Naive thymus-derived CD4-positive, alpha-beta T cell (primary cell): ENCODE measurements at places on chromosomes 7 and 10. TPM values are rescaled to one million over a fixed set of nuclear protein-coding genes. Genes with fewer than 3 reads are reported as not detected.

- no peak for DNase-seq
- no peaks in the 10 kb centered on the region for H3K27me3 ChIP-seq
- H3K4me3 ChIP-seq: no peak overlapping the region
- no peaks in the 10 kb centered on the region for H3K36me3 ChIP-seq
Measured at GRCh38 chr7:137313201-137313600, 30.3 kb downstream of the PTN start.

DNA sequence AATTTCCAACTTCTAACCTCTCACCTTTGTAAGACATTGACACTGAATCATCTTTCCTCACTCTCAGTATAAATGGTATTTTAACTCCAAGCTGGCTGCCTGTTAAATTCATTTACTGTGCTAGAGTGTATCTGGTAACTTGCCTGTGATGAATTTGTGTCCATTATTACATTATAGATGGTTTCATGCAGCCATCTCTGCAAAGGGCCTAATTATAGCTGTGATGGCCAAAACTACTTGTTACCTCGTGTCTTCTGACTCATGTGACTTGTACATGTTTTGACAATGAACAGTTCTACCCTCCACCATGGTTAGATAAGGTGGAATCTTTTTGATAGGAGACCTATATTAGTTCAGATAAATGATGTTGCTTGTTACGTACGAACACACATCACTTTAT, 392.0 kb downstream of the PAXIP1 start:
- H3K4me3 ChIP-seq: no peak overlapping the region
- DNase-seq: no peak
- no peaks in the 10 kb centered on the region for H3K36me3 ChIP-seq
- H3K4me1 ChIP-seq: no peaks in the 10 kb centered on the region
- no peaks in the 10 kb centered on the region for H3K27me3 ChIP-seq
- no peak overlapping the region for H3K27ac ChIP-seq

DNA sequence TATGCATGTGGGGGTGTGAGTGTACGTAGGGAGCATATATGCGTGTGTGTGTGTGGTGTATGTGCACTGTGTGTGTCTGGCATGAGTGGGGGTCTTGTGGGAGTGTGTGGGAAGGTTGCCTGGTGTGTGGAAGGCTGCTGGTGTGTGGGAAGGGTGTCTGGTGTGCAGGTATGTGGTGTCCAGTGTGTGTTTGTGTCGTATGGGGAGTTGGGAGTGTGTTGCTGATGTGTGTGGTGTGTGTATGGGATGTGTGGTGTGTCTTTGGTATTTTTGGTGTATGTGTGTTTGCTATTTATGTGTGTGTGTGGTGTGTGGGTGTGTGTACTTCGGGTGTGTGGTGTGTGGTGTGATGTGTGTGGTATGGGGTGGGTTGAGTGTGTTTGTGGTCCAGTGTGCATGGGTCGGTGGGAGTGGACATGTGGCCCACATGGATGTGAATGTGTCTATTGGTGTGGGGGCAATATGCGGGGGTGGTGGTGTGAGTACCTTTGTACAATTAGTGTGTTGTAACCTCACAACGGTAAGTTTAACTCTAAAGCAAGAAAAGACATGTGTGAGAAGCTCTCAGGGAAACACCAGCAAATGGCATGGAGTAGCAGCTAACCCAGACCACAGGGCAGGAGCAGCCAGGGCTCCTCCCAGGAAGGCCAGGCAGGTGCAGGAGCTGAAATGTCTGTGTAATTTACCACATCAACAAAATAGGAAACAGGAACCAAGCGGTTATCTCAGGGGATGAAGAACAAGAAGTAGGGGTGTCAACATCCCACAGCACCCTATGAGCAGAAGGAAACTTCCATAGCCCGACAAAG, 11.9 kb downstream of the ANTXRL start:
- H3K36me3 ChIP-seq: no peaks in the 10 kb centered on the region
- no peak overlapping the region for H3K27ac ChIP-seq
- no peak overlapping the region for H3K4me3 ChIP-seq
- DNase-seq: no peak
- H3K27me3 ChIP-seq: no peaks in the 10 kb centered on the region

DNA sequence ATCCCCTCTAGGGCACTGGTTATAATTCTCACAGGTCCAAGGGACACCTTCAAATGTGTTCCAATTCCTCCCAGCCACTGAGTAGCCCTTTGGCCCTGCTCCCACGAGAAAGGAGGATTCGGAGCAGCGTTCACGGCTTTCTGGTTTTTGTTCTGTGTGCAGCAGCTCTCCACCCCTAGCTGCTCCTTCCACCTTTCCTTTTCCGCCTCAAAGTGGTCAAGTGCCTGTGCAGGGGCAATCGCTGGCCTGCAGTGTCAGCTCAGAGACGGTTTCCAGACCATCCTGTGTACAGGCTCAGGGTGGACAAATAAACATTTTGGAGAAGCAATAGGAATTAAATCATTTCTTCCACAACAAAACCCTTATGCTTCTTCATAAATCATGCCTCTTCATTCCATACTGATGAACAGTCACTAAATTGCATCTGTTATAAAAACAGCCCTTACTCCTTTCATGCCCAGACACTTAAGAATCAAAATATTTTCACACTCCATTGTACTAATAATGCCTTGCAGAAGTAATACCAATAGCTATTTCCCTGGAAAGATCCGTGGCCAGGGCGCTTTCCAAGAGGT, 1.1 kb downstream of the KIAA1549 start:
- H3K27ac ChIP-seq: no peak overlapping the region
- no peaks in the 10 kb centered on the region for H3K36me3 ChIP-seq
- no peak overlapping the region for H3K4me3 ChIP-seq
- H3K4me1 ChIP-seq: peaks cover 5% of the 10 kb centered on the region
- peaks cover 10% of the 10 kb centered on the region for H3K27me3 ChIP-seq

Gene SH2D4B
- total RNA-seq: 0.11 TPM

Gene GALNT17
- total RNA-seq: not detected
